ENCODE measurements at places on chromosomes 1 and 21.

GRCh38 chr1:183301239-183301638 is 115.2 kb downstream of the LAMC2 start:
- no peak for DNase-seq

- DNase-seq = no peak
These were observed 296.1 kb downstream of the PTPRC start for GRCh38 chr1:198934901-198935305.

DNA sequence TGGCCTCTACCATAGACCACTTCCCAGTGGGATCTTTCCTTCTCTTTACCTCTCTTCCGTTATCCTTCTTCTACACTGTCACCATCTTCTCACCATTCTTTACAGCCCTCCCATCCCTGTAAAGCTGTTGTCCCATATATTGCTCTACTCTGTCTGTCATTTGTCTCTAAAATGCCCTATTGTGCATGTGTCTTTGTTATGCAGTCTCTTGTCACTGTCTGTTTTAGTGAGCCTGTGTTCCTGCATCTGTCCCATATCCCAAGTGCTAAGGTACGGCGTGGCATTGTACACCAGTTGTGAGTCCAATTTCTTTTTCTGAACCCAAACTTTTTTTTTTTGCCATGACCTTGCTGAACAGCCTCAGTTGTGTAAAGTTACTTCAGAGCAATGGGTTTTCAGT is 8.8 kb upstream of the ZBTB18 start:
- DNase-seq = no peak

DNA sequence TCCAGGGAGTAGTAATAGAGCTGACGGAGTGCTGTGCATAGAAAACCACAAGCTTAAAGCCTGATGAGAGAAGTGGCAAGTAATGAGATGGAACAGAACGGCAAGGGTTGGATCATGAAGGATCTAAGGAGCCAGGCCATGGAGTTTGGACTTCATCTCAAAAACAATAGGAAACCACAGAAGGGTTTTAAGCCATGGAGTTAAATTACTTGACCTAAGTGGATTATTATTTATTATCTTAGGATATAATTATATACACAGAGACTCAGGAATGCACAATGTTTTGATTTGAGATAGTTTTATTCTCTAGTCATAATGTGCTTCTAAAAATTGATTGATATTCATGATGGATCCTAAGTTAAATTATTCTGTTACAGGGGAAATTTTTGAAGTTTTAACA is 242.4 kb downstream of the PLPP3 start:
- no peak for DNase-seq

DNA sequence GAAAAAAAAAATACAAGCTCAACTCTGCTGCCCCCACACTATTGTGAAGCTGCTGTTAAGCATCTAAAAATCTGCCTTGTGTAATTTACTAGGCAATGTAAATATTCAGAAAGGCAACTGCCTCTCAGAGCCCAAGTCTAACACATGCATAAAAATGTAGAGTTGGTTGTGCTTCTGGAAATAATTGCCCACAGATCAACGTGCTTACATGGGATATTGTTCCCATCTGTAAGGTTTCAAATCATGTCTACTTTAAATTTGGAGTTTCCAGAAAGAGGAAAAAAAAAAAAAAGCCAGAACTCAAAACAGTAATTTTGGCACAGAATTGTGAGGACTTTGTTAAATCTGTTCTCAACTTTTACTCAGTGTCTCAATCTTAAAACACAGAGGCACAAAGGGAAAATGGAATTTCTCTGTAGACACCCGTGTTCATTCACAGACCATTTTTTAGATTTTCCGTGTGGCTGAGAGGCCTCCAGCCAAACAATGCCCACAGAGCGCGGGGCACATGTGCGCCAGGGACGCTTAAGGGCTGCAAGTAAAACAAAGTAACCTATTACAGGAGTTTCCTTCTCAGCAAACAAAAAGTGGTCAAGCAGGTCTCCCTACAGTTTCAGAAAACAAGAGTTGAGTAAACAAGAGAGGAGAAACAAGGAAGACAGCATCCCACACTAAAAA is 115.5 kb downstream of the RERE start:
- peak; percentile 59 for DNase-seq

DNA sequence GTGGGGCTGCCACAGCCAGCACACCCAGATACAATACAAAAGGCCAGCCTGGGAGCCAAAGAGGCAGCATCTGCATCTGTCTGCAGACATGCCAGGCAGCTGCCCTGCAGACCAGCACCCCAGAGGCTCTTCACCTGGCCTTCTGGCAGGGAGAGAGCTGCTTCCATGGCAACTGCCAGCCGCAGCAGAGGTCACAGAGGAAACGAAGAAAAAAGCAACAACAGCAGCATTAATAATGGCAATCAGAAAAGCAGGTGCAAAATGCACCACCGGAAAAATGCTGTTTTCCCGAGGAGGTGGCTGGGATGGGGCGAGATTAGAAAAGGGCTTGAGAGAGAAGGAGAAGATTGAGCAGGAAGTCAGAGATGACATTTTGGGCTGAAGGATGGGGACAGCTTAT is 309.5 kb downstream of the PCP4 start:
- DNase-seq = no peak

DNA sequence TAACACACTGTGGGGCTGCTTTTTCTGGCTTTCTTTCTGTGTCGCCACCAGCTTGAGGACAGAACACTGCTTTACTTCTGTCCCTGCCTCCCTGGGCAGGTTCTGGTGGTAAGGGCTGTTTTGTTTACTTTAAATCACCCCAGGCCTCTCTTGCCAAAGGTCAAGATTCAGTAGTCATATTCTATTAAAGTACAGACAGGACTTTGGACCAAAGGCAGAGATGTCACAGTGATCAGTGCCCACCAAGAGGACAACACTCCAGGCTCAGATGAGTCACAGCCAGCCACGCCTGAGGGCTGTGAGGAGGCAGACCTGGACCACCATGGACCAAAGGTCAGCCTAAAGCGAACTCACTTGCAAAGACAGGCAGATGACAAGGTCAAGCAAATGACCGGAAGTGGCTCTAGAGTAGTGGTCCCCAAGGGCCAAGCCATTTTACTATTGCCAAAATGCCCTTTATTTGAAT is 200.0 kb downstream of the RHOU start:
- DNase-seq = peak; percentile 92

GRCh38 chr1:22527555-22528296 is 35.6 kb upstream of the EPHA8 start:
- DNase-seq = no peak

DNA sequence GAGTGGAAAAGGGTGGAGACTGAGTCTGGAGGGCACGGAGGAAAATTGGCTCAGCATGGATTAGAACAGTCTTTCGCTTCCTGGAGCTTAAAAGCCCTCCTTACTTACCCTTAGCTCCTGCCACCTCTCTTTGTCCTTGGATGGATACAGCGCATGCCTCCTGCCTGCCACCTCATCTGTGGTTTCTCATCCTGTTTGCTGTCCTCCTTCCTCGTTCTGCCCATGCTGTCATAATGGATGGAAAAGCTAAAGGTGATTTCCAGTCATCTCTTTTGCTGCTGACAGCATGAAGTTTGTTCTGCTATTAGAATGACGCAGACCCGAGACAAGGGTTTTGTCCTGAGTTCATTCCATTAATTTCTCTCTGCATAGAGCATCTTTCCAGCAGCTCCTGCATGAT is 425.9 kb downstream of the KIF26B start:
- DNase-seq = no peak

GRCh38 chr1:62691062-62691844 is 3.1 kb upstream of the DOCK7 start:
- peak; percentile 80 for DNase-seq

DNA sequence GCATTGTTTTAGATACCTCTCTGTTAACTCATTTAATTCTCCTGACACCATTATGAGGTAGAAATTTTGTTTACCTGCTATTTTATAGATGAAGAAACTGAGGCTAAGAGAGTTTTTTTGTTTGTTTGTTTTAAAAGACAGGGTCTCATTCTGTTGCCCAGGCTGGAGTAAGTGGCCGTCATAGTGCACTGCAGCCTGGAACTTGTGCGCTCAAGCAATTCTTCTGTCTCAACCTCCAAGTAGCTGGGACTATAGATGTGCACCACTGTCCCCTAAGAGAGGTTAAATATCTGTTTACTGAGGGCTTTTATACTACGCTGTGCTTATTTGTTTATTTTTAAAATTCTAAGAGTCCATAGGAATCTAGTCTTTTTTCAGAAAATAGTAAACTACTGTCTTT is 43.7 kb upstream of the CACYBP start:
- DNase-seq = no peak

DNA sequence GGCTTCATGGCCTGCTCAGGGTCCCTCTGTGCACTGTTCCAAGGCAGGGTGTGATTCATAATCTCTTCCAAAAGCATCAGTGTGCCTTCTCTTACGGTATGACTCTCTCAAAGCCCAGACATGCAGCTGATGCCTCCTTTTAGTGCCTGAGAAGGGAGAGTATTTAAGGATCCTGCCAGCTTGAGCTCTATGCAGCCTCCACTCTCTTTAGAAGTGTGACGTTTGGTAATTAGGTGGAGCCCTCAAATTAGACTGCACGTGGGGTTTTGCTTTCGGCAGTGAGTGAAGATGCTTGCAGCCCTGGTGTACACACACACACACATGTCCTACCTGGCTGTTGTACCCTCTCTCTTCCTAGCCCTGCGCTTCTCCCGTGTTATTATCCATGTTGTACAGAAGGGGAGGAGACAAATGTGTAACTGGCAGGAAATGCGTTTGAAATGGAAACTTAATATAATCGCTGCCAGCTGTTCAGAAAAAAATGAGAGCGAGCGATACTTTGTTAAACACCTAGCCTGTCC is 2.6 kb upstream of the C1orf174 start:
- DNase-seq = no peak

DNA sequence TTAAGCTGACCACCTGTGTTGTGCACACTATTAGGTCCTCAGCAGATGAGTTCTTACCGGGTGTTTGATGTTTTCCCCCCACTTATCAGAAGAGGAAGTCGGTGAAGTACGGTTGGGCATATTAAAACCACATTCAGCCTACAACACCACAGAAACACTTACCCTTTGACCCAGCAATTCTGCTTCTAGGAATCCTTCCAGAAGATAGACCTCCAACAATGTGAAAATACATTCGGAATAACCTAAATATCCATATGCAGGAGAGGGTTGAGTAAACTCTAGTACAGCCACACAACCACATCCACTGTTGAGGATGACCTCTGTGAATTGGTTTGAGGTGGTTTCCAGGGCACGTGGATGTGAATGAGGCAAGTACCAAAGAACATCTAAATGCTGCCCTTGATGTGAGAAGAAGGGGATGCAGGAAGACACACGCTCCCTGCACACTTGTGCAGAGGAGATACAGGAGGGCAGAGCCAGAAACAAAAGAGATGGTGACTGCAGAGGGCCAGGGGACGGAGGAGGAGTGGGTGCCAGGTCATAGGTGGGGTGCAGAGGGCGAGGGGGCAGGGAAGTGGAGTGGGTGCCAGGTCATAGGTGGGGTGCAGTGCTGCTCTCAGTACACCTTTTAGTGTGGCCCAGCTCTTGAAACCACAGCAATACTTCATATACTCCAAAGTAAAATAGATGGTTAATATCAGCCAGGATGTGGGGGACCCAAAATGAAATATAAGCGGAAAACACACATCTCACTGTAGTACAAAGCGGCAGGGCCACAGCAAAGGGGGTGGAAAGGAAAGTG is 12.8 kb downstream of the ADARB1 start:
- no peak for DNase-seq

DNA sequence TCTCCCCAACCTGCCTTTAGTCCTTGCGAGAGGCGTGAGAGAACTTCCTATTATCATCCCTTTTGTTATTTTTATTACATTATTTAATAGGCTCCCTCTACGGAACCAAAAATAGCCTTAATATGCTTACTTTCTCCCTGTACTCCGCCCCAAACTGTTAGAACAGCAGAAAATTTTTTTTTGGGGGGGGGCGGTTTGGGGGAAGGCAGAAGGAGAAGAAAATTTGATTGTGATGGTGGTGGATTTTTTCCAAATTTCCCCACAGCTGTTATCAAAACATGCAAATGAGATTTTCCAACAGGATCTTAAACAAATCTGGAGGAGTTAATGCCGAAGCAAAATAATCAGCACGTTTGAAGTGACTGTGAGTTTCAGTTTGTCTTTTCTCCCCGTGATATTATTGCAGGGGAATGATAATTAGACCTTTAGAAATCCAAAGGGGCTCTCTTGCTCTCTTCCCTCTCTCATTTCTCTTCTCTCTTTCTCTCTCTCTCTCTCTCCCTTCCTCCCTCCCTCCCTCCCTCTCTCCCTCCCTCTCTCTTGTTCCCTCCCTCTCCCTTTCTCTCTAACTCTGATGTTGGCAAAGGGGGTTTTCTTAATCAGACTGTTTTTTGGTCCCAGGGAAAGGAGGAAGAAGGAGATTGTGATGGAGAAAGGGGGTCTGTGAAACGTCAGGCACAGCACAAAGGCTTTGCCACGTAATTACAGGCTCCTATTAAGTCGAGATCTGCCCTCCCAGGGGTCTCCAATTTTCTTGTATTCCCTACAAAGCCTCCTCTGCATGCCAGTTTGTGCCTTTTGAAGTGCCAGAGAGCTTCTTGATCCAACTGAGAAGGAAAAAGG is 1.1 kb upstream of the PRRX1 start:
- DNase-seq = no peak

DNA sequence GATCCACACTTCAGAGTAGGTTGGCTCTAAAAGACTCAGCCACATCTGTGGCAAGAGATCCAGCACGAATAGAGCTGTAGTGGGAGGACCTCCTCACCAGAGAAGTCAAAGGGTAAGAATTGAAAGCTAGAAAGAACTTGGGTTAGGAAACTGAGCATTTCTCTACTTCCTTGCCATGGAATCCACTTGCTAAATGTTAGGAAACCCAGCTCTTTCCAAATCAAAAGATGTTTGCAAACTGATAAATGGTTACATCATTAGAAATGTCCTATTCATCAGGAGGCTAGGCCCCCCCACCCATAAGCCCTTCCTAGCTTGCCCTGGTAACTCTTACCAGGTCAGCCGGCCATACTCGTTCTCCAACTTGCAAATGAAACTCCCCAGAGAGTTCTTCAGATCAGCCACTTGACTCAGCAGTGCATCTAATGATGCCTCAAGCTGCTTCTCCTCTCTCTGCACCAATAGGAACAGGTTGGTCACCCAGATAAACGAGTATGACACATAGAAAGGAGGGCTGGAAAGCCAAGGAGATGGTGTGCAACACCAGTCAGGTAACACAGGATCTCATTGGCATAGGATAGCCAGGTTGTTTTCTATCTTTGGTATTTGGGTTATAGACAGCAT is 1.5 kb downstream of the MED8 start:
- no peak for DNase-seq

DNA sequence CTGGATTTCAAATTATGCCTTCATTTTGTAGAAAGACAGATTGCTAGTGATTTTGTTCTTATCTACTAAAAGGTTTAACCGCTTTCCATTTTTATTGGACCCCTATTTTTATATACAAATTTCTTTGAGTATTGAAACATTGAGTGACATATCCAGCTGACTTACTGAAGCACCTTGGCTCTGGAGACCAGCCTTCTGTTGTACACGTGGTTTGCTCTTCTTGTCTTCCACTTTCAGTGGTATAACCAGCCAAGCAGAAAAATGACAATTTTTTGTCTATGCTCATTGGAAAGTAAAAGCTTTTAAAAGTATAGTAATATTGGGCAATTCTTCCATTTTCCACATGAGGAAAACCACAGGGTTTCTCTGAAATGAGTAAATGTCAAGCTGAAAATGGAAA is 4.4 kb downstream of the F13B start:
- DNase-seq = no peak

GRCh38 chr1:55286856-55287602 is 71.9 kb upstream of the USP24 start:
- DNase-seq = no peak

Data from HepG2 (cell line).